DND-41 (cell line): ENCODE measurements at places on chromosomes 4 and X.
A peak's percentile ranks its signal among the peaks of the same experiment; 100 is the strongest.

DNA sequence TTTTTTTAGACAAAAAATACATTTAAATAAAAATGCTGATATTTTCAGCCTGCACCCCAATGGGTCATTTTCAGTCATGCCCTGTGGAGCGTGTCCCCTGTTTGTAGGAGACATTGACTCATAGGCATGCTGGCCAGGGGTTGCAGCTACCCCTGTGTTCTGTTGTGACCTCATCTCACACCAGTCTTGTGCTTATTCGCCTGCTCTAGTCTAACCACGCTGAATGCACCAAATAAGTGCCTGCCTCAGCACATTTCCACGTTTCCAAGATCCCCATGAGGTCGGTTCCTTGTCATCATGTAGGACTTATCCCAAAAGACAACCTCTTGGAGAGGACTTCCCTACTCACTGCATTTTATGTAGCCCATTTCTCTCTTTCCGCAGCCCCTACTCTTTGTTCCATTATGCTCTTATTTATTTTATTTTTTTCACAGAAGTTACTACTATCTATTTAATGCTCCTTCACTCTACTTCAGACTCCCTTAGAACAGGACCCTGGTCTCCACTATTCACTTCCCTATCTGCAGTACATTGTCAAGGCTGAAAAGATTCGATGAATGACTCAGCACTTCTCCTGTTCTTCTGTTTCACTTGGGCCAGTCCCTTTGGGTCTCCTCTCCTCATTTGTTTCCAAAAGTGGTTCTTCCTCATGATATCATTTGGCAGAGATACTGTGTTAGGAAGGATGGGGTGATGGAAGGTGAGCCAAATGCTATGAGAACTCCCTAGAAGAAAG is 109.7 kb downstream of the MSL3 start:
- DNase-seq: no peak

- DNase-seq: no peak
These were observed 610.7 kb upstream of the ADGRL3 start for GRCh38 chr4:60589425-60589824.

DNA sequence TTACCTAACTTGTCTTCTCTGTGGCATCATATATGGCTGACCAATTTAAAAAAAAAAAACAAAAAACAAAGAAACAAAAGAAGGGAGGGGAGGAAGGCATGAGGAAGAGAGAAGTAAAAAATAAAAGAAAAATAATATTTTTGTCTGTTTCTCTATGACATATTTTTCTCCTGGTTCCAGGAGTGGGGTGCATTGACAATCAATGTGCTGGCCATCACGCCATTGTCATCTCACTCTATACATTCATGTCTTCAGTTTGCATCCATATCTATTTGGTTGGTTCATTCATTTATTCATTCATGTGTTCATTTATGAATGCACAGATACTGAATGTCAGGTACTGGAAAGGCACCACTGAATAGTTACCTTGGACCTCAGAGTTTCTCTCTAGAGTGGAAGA is 183.4 kb downstream of the DCHS2 start:
- no peak for DNase-seq

DNA sequence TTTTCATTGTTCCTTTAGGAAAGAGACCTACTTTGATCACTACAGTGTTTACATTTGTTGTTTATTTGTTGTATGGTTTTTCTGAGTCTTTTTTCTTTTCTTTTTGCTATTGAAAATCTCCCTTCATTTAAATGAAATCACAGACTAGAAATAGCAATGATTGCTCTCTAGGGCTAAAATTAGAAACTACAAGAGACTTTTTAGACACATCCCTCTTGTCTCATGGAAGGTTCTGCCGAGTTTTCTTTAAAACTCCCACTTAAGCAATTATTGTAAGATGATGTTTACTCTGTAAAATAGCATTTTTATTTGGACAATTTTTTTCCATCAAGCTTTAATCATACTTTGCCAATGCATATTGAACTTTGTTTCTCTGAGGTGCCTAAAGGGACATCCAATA is 136.6 kb downstream of the PALLD start:
- DNase-seq: no peak

GRCh38 chrX:76109654-76110053 is 63.2 kb upstream of the PBDC1 start:
- DNase-seq: no peak

- DNase-seq: no peak
These were observed 40.7 kb downstream of the PALLD start for GRCh38 chr4:168537571-168537970.

DNA sequence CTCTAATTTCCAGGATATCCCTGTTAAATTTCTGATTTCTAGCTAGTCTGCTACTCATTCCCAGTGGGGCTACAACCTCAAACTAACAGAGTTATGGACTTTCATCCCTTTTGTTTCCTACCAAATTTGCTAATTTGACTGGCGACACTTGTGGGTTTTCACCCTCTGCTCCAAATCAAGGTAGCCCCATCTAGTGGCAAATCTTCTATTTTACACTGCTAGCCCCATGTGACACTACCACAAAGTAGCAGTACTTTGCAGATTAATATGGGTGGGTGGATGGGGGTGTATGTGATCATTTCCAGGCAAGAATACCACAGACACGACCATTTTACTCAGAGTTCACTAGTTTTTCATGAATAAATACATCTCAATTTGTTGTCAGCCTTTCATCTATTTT is 150.3 kb downstream of the MSL3 start:
- DNase-seq: no peak

DNA sequence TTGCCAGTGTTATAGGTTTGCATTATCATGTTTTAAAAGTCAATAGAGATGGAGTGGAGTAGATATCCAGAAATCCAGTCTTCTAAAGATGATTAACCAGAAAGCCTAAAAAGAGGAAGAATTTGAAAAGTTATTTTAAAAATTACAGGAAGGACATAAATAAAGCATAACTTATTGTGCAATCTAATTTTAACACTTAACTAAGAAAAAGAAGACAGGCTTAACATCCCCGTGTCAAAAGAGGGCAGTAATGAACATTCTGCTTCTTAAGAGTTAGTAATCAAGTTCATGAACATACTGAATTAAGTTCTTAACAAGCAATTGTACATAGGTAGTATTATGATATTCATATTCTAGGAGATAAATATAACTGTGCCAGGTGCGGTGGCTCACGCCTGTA is 39.3 kb downstream of the ELF2 start:
- DNase-seq: no peak

DNA sequence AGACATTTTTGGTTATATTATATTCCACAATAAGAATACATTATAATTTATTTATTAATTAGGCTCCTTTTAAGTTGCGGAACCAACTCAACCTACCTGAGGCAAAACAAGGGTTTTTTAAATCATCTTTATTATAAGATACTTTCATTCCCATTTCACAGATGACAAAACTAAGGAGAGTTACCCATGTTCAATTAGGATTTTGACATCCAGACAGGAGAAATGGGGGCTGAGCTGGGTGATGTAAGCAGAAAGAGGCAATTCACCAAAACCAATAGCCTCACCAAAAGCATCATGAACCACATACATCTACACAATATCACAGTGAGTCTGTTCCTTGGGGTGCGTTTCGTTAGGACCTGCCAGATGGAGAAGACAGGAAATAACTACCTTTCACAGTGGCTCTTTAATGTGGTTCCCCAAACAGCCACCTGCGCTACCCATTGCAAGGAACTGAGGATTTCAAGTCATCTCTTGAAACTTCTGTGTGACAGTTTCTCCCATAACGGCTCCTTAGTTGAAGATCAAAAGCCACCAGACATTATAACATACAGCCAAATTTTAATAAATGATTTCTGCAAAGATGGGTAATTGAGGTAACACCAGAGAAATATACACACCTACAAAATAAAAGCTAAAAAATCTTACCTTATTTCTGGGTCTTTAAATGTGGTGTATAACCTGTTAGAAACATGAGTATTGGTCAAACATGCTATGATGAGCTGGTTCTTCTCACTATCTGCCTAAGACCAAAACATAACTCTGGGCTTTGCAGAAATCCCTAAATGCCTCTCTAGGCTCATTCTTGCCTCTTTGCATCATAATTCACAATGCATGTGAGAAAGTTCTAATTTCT is 190.6 kb upstream of the LEF1 start:
- DNase-seq: peak; percentile 95

GRCh38 chr4:29983890-29984289 is 736.3 kb upstream of the PCDH7 start:
- no peak for DNase-seq

GRCh38 chr4:177246641-177247584 is 62.8 kb upstream of the NEIL3 start:
- DNase-seq: no peak

GRCh38 chr4:152424977-152425376 is 110.9 kb downstream of the FBXW7 start:
- no peak for DNase-seq

DNA sequence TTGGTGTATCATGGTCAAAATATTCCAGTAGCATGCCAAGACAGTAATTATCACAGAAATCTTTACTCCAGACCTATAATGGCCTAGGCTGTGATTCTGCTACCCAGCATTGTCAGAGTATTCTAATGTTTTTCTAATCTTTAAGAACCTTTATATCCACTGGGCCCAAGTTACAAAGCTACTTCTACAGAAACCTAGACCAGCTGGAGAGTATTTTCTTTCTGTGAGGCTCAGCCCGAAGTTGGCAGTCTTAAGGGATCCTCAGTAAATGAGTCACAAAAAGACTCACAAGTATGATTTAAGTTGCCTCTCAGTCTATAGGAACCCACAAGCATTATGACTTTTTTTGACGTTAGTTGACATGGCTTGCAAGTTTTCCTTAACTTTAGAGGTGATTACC is 638.5 kb upstream of the FAM241A start:
- DNase-seq: no peak

- DNase-seq: peak; percentile 63
These were observed 250.5 kb downstream of the TECRL start for GRCh38 chr4:64158648-64159326.

DNA sequence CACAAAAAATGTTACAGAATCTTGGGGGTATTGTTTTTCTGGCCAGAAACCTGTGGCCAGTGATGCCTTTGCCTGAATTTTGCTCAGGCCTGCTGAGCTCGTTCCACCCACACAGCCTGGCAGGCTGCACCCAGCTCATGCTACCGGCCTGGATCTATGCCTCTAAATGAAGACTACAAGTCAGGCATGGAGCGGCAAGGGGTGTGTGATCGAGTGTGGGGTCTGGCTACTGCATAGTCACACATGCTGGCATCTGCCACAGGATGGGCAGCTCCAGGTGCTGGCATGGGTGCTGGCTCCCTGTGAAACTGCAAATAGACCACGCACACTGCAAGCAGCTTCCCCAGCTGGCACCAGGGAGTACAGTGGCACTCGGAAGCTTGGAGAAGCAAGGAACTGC is 323.1 kb upstream of the POU3F4 start:
- no peak for DNase-seq

GRCh38 chrX:109714340-109714958 is 18.6 kb downstream of the ACSL4 start:
- no peak for DNase-seq

DNA sequence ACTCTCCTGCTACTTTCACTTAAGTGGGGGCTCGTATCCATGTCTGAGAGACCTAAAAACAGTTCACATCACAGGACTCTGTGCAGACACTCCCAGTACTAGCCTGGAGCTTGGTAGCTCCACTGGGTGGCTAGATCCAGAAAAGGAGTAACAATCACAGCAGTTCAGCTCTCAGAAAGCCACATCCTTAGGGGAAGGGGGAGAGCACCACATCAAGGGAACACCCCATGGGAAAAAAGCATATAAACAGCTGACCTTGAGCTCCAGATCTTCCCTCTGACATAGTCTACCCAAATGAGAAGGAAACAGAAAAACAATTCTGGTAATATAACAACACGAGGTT is 175.8 kb downstream of the FAM13A start:
- DNase-seq: peak; percentile 41

DNA sequence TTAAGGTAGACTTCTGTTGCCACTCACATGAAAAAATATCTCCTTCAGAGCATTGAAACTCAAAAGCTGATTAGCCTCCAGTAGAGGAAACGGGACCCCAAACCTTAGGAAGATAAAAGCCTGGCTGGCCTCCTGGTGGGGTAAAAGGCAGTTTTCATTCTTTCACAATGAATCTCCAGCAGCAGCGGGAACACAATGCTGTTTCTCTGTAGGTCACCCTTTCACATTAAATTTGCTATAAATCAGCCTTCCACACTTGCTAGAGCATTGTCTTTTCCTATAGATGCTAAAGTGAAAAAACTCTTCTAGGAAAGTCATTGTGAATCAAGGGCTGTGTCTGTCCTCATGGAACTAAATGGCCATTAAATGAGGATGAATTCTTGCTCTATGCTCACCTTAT is 207.3 kb upstream of the MAGEB2 start:
- no peak for DNase-seq

DNA sequence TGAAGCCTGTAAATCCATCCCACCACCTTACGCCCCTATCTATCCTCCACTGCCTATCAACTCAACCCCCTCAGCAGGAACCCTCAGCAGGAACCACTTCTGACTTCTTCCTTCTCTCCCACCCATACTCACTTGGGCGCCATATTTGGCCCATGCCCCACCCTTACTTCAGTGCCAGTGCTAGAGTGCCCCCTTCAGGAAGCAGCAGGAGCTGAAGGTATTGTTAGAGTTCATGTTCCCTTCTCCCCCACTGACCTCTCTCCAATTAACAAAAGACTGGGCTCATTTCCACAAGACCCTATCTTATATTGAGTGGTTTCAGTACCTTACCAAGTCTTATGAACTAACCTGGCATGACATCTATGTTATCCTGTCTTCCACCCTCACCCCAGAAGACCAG is 363.1 kb upstream of the SLIT2 start:
- DNase-seq: no peak

DNA sequence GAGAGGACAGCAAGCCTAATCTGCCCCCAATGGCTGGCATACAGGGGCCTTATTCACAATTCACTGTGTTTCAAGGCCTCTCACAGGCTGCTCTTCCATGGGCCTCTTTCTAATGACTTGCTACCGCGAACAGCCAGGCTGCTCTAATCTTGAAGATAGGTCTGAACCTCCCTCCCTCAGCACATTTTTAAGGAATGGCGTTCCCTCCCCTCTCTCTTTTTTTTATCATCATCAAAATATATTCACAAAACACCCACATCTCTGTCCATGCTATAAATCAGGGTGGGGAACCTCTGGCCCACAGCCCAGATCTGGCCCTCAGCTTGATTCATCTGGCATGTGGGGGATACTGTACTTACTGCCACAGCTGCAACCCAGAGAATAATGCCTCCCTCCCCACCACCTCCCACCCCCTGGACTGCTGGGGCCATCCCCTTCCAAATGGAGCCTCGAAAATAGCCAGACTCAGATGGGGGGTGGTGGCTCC is 76.2 kb upstream of the PLAC1 start:
- no peak for DNase-seq
